ENCODE measurements at places on chromosomes 2 and 18. TPM values are rescaled to one million over a fixed set of nuclear protein-coding genes. Genes with fewer than 3 reads are reported as not detected.

The ASXL3 gene
- total RNA-seq, result not detected

The HOXD3 gene
- total RNA-seq, result not detected

The ALLC gene
- not detected for total RNA-seq

The TIMM21 gene
- total RNA-seq, result 12.1 TPM

The PPP1CB gene
- 309 TPM for total RNA-seq

The ARHGEF33 gene
- total RNA-seq, result not detected

The GPBAR1 gene
- total RNA-seq, result 2.7 TPM

The SKA1 gene
- 0.27 TPM for total RNA-seq

The LANCL1 gene
- 19.0 TPM for total RNA-seq

The IL36A gene
- total RNA-seq, result not detected

The LRRTM4 gene
- total RNA-seq, result not detected

The CAPN14 gene
- 0.18 TPM for total RNA-seq

The ASTL gene
- 4.2 TPM for total RNA-seq

The SERPINB4 gene
- total RNA-seq, result not detected

The HTR2B gene
- not detected for total RNA-seq

DNA sequence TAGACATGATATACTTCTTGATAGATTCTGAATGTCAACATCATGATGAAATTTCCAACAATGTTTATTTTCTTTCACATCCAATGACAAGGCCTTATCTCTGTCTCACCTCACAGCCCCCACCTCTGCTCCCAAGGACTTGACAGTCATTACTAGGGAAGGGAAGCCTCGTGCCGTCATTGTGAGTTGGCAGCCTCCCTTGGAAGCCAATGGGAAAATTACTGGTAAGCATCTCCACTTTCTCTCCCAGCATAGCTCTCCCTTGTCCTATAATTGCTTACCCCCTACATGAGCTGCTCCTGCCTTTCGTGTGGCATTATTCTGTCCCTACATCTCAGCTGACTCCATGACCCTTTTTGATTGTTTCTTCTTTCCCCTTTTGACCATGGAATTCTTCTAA, 821.8 kb downstream of the MBD2 start:
- no peaks in the 10 kb centered on the region for H3K27me3 ChIP-seq
- no peaks in the 10 kb centered on the region for H3K4me1 ChIP-seq
- H3K36me3 ChIP-seq, result no peaks in the 10 kb centered on the region
- no peak for DNase-seq
- no peak overlapping the region for H3K4me3 ChIP-seq
- H3K27ac ChIP-seq, result no peak overlapping the region

DNA sequence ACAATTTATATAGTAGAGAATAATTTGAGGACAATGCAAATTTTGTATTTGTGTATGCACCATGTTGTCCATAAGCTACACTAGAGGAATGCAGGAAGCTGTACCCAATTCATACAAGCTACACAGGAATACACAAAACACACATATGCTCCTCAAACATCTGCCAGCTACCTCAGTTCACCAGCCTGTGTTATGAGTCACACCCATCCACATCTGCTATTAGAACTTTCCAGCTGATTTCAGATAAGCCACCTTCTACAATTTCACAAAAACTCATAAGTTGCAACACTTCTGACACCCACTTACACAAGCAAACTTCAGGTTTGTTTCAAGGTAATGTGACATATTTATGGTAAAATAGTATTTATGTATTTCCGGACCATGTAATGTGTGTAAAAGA, 438.9 kb downstream of the SATB2 start:
- H3K36me3 ChIP-seq, result no peaks in the 10 kb centered on the region
- no peak overlapping the region for H3K4me3 ChIP-seq
- DNase-seq, result no peak
- H3K4me1 ChIP-seq, result no peaks in the 10 kb centered on the region
- H3K27me3 ChIP-seq, result no peaks in the 10 kb centered on the region

- no peak overlapping the region for H3K27ac ChIP-seq
- H3K4me3 ChIP-seq, result no peak overlapping the region
- H3K27me3 ChIP-seq, result peaks cover 22% of the 10 kb centered on the region
- no peaks in the 10 kb centered on the region for H3K4me1 ChIP-seq
- no peaks in the 10 kb centered on the region for H3K36me3 ChIP-seq
Observed at GRCh38 chr2:85110991-85111560, 22.1 kb upstream of the TCF7L1 start.

- H3K4me3 ChIP-seq, result peak overlapping the region; percentile 84
- H3K36me3 ChIP-seq, result peaks cover 5% of the 10 kb centered on the region
- no peaks in the 10 kb centered on the region for H3K27me3 ChIP-seq
- H3K27ac ChIP-seq, result peak overlapping the region; percentile 85
Observed at GRCh38 chr2:96546321-96546720, 9.8 kb downstream of the ARID5A start.

- no peak overlapping the region for H3K4me3 ChIP-seq
- peaks cover 3% of the 10 kb centered on the region for H3K4me1 ChIP-seq
- H3K27me3 ChIP-seq, result no peaks in the 10 kb centered on the region
- no peak for DNase-seq
- no peaks in the 10 kb centered on the region for H3K36me3 ChIP-seq
Observed at GRCh38 chr2:152942940-152943440, 224.6 kb downstream of the ARL6IP6 start.

DNA sequence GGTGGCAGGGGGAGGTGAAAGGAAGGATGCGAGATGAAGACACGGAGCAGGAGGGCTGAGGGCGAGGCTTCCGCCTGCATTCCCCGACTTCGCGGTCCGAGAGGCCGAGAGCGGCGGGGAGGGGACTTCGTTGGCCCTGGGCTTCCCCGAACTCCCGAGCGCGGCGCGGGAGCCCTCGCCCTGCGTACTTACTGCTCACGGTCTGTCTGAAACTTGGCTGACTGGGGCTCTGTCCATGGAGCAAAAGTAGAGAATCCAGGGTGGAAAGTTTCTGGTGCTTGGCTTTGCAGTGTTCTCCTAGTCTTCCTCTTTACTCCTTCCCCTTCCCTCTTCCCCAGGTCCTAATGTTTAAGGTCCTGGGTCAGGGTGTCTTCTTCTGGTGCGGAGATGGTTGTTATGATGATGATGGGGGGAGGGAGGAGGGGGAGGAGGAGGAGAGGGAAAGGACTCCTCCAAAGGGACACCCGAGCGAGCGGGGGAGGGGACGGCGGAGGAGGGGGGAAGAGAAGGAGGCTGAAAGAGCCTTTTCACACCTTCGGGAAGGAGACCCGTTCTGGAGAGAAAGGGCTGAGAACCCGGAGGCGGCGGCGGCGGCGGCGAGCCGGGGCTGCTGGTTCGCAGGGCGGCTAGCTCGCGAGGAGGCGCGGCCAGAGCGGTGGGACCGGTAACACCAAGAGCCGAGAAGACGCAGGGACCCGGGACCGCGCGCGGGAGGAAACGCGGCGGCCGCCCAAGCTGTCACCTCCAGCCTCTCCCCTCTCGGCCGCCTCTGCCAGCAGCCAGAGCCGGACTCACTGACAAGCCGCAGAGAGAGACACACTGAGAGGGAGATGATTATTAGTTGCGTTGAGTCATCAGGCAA, at the start of gene SATB2:
SATB2 (minus strand) TSS at position 793 of the 862 bp plus-strand sequence. CDS start 1,902 bp downstream, outside the sequence.
- H3K27me3 ChIP-seq, result peaks cover 57% of the 10 kb centered on the region
- H3K27ac ChIP-seq, result no peak within 1 kb of the TSS
- H3K4me3 ChIP-seq, result peak within 1 kb of the TSS; percentile 86
- H3K36me3 ChIP-seq, result peaks cover 3% of the 10 kb centered on the region
- peaks cover 10% of the 10 kb centered on the region for H3K4me1 ChIP-seq

GRCh38 chr2:176356251-176356650, 87.0 kb downstream of the MTX2 start:
- H3K27me3 ChIP-seq, result no peaks in the 10 kb centered on the region
- no peak overlapping the region for H3K27ac ChIP-seq
- no peak for DNase-seq
- H3K4me3 ChIP-seq, result no peak overlapping the region

GRCh38 chr2:39608686-39609441, 56.9 kb upstream of the TMEM178A start:
- H3K27ac ChIP-seq, result no peak overlapping the region
- H3K4me3 ChIP-seq, result no peak overlapping the region
- no peaks in the 10 kb centered on the region for H3K4me1 ChIP-seq
- H3K36me3 ChIP-seq, result no peaks in the 10 kb centered on the region

GRCh38 chr2:65071499-65072180, 15.4 kb downstream of the CEP68 start:
- DNase-seq, result no peak
- H3K4me3 ChIP-seq, result no peak overlapping the region
- peaks cover 25% of the 10 kb centered on the region for H3K4me1 ChIP-seq
- no peaks in the 10 kb centered on the region for H3K27me3 ChIP-seq

GRCh38 chr18:49067071-49067470, 116.3 kb upstream of the SMAD7 start:
- no peaks in the 10 kb centered on the region for H3K4me1 ChIP-seq
- no peak for DNase-seq
- H3K4me3 ChIP-seq, result no peak overlapping the region
- peaks cover 8% of the 10 kb centered on the region for H3K36me3 ChIP-seq

DNA sequence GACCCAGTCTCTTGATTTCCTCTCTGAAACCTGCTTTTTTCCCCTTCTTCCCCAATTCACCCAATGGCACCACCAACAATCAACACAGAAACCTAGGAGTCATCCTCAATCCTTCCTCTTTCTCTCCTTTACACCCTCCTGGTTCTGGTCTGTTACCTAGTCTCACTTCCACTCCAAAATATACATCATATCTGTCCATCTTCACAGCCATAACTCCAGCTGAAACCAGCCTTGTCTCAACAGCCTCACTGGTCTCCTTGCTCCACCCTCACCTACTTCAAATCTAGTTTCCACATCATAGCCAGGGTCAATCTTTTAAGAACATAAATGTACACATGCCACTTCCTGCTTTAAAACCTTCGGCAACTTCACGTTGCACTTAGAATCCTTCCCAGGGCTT, 11.8 kb upstream of the TWSG1 start:
- H3K27ac ChIP-seq, result no peak overlapping the region
- peaks cover 2% of the 10 kb centered on the region for H3K36me3 ChIP-seq
- DNase-seq, result no peak
- H3K4me1 ChIP-seq, result no peaks in the 10 kb centered on the region

- H3K4me3 ChIP-seq, result no peak overlapping the region
- no peaks in the 10 kb centered on the region for H3K4me1 ChIP-seq
- no peak for DNase-seq
- peaks cover 28% of the 10 kb centered on the region for H3K27me3 ChIP-seq
- no peak overlapping the region for H3K27ac ChIP-seq
Observed at GRCh38 chr18:75110846-75111415, 98.0 kb downstream of the PTGR3 start.

GRCh38 chr2:21294446-21294845, 170.7 kb downstream of the TDRD15 start:
- no peaks in the 10 kb centered on the region for H3K27me3 ChIP-seq
- no peaks in the 10 kb centered on the region for H3K36me3 ChIP-seq
- DNase-seq, result no peak
- no peak overlapping the region for H3K4me3 ChIP-seq
- no peak overlapping the region for H3K27ac ChIP-seq
- H3K4me1 ChIP-seq, result no peaks in the 10 kb centered on the region

GRCh38 chr18:63106727-63107126, 212.8 kb downstream of the BCL2 start:
- peak overlapping the region; percentile 83 for H3K4me3 ChIP-seq
- peaks cover 30% of the 10 kb centered on the region for H3K4me1 ChIP-seq
- no peaks in the 10 kb centered on the region for H3K27me3 ChIP-seq
- DNase-seq, result no peak
- peak overlapping the region; percentile 67 for H3K27ac ChIP-seq
- peaks cover 6% of the 10 kb centered on the region for H3K36me3 ChIP-seq

- peaks cover 2% of the 10 kb centered on the region for H3K36me3 ChIP-seq
- peaks cover 2% of the 10 kb centered on the region for H3K4me1 ChIP-seq
- H3K4me3 ChIP-seq, result no peak overlapping the region
- H3K27me3 ChIP-seq, result peaks cover 9% of the 10 kb centered on the region
- DNase-seq, result no peak
- no peak overlapping the region for H3K27ac ChIP-seq
Observed at GRCh38 chr2:111634995-111635538, 248.9 kb downstream of the ANAPC1 start.

DNA sequence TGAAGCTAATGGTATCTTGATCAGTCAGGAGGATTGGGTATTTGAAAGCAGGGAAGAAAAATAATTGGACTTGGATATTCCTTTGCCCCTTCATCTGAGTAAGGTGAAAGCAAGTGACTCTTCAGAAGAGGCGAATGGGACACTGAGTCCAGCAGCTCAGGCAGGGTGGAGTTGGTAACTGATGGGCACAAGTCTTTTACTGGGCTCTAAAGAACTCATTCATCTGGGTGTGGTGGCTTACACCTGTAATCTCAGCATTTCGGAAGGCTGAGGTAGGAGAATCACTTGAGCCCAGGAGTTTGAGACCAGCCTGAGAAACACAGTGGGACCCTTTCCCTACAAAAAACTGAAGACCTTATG, 11.2 kb downstream of the CFLAR start:
- peak overlapping the region; percentile 100 for H3K27ac ChIP-seq
- no peaks in the 10 kb centered on the region for H3K27me3 ChIP-seq
- DNase-seq, result no peak
- peaks cover 75% of the 10 kb centered on the region for H3K4me1 ChIP-seq
- H3K36me3 ChIP-seq, result peaks cover 20% of the 10 kb centered on the region

DNA sequence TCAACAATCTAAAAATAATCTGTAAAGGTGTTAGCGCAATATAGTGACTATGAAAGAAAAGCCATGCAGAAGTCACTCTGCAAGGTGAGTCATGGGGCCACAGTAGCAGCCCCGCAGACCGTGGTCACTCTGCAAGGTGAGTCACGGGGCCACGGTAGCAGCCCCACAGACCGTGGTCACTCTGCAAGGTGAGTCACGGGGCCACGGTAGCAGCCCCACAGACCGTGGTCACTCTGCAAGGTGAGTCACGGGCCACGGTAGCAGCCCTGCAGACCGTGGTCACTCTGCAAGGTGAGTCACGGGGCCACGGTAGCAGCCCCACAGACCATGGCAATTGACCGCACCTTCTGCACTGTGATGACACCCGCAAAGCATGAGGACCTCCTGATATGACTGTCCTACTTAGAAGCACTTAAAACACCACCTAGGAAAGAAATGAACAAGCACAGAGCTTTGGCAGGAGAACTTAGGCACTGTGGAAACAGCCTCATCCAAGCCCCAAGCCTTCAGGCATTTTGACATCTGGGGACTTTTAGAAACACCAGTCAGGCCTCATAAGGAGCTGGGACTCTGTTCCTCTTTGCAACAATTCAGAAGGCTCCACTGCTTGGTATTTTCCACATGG, 70.1 kb downstream of the LDLRAD4 start:
- peak overlapping the region; percentile 66 for H3K4me3 ChIP-seq
- H3K4me1 ChIP-seq, result peaks cover 48% of the 10 kb centered on the region
- no peak for DNase-seq
- H3K27ac ChIP-seq, result peak overlapping the region; percentile 91

GRCh38 chr2:84137034-84137433, 322.0 kb downstream of the SUCLG1 start:
- H3K36me3 ChIP-seq, result no peaks in the 10 kb centered on the region
- peaks cover 14% of the 10 kb centered on the region for H3K27me3 ChIP-seq
- H3K4me1 ChIP-seq, result no peaks in the 10 kb centered on the region
- no peak for DNase-seq
- H3K4me3 ChIP-seq, result no peak overlapping the region

GRCh38 chr2:10139536-10139935, 17.0 kb downstream of the RRM2 start:
- no peaks in the 10 kb centered on the region for H3K27me3 ChIP-seq
- no peak for DNase-seq
- H3K4me1 ChIP-seq, result peaks cover 16% of the 10 kb centered on the region
- H3K36me3 ChIP-seq, result peaks cover under 1% of the 10 kb centered on the region

All from T-helper 17 cell (primary cell).